CD4-positive, alpha-beta memory T cell (primary cell): ENCODE measurements at places on chromosomes 7 and 10. TPM values are rescaled to one million over a fixed set of nuclear protein-coding genes. Genes with fewer than 3 reads are reported as not detected.

Gene CYP3A7
- total RNA-seq, result not detected

DNA sequence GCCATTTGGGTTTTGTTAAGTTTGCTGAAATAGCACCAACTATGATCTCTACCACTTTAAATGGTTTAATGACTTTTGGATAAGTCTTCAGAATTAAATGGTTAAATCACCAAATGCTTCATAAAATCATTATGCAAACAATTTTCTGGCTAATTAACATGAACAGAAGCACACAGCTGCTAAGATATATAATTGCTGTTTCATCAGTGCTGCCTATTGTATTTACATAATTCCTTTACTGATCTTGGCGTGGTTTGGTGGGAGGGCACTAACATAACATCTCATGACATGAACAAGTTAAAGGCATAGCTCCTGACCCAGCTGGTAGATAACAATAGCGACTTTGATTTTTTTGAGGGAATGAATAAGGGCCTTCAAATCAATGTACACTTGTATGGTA lies 94.1 kb downstream of the FZD1 start:
- H3K4me3 ChIP-seq, result no peak overlapping the region
- no peak for DNase-seq
- no peaks in the 10 kb centered on the region for H3K4me1 ChIP-seq
- H3K27me3 ChIP-seq, result no peaks in the 10 kb centered on the region
- H3K36me3 ChIP-seq, result no peaks in the 10 kb centered on the region

- no peak within 1 kb of the TSS for H3K4me3 ChIP-seq
- peaks cover 12% of the 10 kb centered on the region for H3K4me1 ChIP-seq
- no peak for DNase-seq
- H3K36me3 ChIP-seq, result no peaks in the 10 kb centered on the region
- H3K27ac ChIP-seq, result no peak within 1 kb of the TSS
- peaks cover 33% of the 10 kb centered on the region for H3K27me3 ChIP-seq
These were observed at the start of gene DGKI for GRCh38 chr7:137846827-137847567. Gene DGKI, minus strand, starts transcription at chr7:137846974.

DNA sequence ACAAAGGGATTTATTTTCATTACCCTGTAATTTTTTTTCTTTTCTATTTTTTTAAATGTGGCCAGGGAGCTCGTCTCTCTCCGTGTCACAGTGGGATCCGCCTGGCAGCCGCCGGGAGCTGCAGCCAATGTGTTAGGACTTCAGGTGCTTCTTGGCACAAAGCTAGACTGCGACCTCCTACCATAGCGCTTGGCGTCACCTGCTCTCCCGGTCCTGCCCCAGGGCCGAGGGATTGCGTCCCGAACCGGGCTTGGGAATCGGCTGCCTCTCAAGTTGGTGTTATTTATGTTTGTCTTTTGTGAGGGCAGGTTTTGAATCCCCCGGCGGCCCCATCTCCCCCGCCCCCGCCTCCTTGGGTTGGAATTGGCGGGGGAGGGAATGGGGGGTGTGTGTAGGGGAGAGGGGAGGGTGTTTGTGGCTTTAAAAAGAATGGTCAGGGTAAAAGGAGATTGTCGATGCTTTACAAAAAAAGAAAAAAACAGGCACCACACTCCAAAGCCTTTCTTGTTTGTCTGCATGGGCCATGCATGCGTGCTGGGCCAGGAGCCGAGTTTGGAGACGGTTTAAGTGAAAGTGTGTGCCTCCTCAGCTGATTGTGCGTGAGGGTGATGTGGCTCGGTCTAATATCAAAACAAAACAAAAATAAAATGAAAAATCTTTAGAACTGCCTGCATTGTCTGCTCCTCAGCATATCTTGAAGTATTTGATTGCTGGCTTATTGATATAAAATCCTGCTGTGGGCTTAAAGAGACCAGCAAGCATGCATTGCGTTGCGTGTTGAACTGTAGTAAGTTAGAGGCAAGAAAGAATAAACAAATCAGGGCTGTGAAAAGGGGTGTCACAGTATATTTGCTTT lies 1.2 kb downstream of the PPP1R9A start:
- no peak overlapping the region for H3K27ac ChIP-seq
- DNase-seq, result no peak
- H3K27me3 ChIP-seq, result peaks cover 6% of the 10 kb centered on the region
- H3K36me3 ChIP-seq, result no peaks in the 10 kb centered on the region

- H3K36me3 ChIP-seq, result peaks cover 7% of the 10 kb centered on the region
- no peak for DNase-seq
- peaks cover 59% of the 10 kb centered on the region for H3K4me1 ChIP-seq
- no peak overlapping the region for H3K4me3 ChIP-seq
These were observed 3.7 kb downstream of the PRF1 start for GRCh38 chr10:70598857-70599295.

GRCh38 chr7:81632418-81632817 lies 137.4 kb downstream of the HGF start:
- DNase-seq, result no peak
- no peaks in the 10 kb centered on the region for H3K36me3 ChIP-seq
- no peaks in the 10 kb centered on the region for H3K4me1 ChIP-seq
- no peak overlapping the region for H3K4me3 ChIP-seq

DNA sequence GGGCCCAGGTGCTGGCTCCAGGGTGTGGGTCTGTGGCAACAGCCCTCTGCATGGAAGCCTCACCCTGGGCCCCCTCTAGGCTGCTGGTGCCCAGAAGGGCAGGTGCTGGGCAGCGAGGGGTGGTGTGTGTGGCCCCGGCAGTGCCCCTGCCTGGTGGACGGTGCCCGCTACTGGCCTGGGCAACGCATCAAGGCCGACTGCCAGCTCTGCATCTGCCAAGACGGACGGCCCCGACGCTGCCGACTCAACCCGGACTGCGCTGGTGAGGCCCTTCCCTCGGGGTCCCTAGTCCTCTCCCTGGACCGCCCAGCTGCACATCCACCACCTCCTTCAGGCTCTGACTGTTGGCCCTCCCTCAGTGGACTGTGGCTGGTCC lies 18.8 kb upstream of the ZNF467 start:
- no peaks in the 10 kb centered on the region for H3K27me3 ChIP-seq
- no peaks in the 10 kb centered on the region for H3K36me3 ChIP-seq
- H3K4me3 ChIP-seq, result no peak overlapping the region
- no peak for DNase-seq
- no peak overlapping the region for H3K27ac ChIP-seq
